Skeletal muscle cell (primary cell): ENCODE measurements at places on chromosomes 7 and 10.

GRCh38 chr10:62380016-62380415 is 5.8 kb downstream of the ZNF365 start:
- no peak for DNase-seq

GRCh38 chr7:90698616-90699015 is 102.5 kb downstream of the CDK14 start:
- DNase-seq = no peak

DNA sequence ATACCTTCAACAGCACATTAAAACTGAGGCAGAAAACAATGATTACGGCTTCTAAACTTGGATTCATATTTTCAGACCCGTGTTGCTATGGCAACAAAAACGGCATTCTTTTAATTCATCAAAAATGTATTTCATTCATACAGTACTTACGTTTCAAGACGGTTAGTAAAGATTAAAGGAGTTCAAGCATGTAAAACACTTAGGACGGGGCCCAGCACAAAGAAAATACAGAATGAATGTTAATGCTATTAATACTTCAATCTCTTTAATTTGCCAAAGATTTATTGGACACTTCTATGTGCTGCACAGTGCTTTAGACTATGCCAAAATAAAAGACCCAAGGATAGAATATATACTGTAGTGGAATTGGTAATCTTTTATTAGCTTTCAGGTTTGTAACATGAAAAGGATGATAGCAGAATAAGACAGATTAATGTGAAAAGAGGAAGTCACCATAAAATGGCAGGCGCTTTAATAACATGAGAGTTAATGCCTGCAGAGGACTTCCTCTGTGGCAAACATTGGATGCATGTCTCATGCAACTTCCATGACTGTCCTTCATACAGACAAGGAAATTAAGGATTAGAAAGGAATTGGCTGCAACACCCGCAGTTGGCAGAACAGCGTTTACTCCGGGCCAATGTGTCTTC is 201.6 kb upstream of the KLF6 start:
- no peak for DNase-seq

DNA sequence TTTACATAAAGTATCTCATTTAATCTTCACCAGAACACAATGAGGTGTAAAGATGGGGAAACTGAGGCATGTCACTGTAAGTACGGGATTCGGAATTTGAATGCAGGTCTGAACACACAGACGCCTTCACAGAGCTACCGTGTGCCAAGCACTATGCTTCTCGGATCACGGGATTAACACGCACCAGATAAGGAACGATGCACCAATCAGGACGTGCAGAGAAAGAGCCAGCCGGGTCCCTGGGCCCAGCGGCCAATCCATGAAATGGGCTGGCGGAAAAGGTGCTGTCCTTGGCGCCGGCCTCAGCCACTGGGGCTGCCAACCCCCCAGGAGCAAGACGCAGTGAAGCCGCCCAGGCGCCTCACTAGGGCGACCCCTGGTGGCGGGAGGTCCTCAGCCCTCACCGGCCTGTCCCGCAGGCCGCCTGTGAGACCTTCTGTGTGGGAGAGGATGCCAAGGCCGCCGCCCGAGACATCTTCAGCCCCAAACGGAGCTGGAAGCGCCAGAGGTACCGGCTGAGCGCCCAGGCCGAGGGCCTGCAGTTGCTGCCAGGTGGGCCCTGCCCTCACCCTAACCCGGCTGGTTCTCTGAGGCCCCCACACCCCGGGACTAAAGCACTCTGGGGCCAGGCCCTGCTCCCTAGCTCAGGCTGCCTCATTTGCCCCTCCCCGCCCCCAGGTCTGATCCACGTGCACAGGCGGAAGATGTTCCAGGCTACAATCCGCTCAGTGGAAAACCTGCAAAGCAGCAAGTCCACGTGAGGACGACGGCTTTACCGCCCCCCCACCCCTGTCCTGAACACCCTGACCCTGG is 15.6 kb downstream of the ATG9B start:
- DNase-seq = no peak

- no peak for DNase-seq
These were observed 44.9 kb upstream of the CNPY1 start for GRCh38 chr7:155591055-155591775.

DNA sequence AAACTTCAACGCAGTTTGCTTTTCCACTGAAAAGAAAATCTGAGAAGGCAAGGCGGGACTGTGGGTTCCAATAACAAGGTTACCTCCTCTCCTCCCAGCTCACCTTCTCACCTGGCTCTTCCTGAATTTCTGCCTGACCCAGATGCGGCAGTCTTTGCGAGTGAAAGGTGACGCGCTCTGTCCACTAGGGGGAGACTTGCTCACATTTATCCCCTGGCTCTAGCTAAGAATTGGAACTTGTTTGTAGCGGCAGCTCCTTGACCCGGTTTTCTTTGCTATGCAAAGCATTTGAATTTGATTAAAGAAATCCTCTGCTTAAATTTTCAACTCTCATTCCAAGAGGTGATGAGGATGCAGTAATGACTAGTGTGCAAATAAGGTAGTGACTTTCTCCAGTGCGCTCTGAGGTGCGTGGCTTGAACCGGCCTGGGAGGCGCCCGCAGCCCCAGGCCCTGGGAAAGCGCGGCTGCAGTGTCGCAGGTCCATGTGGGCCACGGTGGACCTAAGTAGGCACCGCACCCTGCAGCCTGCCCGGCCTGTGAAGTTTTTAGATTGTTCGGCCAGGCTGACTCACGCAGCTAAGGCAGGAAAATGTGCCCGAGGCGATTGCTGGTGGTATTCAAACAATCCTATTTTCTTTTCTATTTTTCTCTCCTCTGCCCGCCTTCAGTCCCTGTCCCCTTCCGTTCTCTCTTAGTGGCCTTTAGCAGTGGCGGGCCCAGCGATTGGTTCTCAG is 336.9 kb upstream of the NPSR1 start:
- DNase-seq = no peak

DNA sequence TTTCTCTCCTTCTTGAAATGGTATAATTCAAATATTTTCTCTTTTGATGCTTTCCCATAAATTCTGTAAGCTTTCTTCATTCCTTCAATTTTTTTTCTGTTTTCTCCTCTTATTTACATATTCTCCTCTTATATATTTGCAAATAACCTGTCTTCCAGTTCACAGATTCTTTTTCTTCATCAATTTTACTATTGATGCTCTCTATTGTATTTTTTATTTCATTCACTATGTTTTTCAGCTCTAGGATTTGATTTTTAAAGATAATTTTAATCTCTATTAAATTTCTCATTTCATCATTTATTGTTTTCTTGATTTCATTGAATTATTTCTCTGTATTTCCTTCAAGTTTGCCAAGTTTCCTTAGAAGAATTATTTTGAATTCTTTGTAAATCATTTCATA is 54.0 kb upstream of the PRPS1L1 start:
- DNase-seq = no peak
